ENCODE measurements at places on chromosomes 3 and 15.

DNA sequence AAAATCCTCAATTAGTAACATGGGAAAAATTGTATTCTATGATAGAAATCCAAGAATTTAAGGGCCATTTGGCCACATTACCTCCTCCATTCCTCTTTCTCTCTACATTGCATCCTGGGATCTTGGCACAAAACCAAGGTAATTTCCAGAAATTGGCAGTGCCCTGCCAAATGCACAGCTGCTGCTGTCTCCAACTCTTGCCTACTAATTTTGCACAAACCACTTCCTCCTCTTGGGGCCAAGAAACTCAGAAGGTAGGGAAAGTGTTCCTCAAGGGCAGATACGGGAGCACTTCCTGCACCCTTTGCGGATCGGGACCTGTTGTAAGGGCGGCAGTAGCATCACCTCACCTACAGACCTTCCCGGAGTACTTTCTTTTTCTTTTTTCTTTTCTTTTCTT lies 57.8 kb downstream of the MAP3K13 start:
- DNase-seq, result no peak

DNA sequence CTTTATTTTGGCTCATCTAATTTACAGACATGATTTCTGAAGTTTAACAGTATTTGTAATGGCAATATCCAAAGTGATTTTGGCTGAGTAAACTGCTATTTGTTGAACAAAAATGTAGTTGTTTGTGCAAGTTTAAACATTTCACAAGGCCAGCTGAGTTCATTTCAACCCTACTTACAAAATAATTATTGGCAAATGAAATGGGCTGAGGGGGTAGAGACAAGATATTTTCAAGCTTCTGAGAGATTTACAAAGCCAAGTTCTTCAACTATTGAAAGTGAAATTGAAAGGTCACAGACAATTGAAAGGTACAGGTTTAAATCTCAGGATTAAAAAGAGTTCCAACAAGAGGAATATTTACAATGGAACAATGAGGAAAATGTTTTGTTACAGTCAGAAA lies 77.1 kb downstream of the DUT start:
- DNase-seq, result no peak

GRCh38 chr3:38690185-38690584 lies 40.7 kb upstream of the SCN5A start:
- DNase-seq, result no peak

GRCh38 chr15:101242160-101242998 lies 9.5 kb downstream of the CHSY1 start:
- DNase-seq, result peak; percentile 48

DNA sequence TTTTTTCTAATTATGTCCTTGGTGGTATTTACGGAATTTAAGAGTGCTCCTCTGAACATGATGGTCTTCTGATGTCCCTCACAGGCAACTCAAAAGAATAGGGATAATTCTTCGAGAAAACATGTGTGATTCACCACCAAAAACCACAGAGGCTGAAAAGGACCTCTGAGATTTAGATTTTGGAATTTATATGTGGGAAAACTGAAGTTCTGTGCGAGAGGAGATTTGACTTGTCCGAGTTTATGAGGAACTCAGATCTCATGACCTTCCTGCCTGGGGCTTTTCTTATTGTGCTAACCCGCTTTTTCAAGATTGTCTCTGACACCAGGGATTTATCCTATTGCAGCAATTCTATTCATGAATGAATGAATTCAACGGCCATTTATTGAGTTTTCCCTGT lies 142.4 kb downstream of the FAM43A start:
- DNase-seq, result no peak

DNA sequence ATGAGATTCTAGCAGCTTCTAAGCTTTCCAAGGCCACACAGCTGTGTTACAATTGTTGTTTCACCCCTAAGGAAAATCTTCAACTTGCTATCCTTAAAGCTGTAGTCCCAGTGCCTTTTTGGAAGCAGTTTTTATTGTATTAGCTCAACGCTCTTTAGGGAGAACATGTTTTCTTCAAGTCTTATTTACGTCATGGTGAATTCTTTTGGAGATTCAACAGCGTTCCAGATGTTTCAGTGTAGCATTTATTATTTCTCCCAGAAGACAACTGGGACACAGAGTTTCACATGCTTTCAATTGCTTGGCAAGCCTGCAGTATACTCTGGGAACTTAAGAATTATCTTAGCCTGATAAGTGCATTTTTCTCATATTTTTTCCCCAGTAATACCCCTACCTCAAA lies 888.3 kb downstream of the PLOD2 start:
- no peak for DNase-seq

- DNase-seq, result no peak
Measured at GRCh38 chr15:43230640-43231115, 9.9 kb upstream of the EPB42 start.

DNA sequence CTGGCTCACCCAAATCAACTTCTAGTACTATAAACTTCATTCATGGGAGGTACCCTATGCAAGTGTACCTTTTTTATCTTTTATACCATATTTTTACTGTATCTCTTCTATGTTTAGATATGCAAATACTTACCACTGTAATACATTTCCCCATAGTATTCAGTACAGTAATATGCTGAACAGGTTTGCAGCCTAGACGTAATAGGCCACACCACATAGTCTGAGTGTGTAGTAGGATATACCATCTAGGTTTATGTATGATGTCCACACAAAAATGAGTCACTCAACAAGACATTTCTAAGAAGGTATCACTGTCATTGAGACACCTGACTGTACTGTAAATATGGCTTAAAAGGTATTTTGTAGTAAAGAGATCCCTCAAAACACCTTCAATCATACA lies 124.7 kb downstream of the PLOD2 start:
- DNase-seq, result no peak

DNA sequence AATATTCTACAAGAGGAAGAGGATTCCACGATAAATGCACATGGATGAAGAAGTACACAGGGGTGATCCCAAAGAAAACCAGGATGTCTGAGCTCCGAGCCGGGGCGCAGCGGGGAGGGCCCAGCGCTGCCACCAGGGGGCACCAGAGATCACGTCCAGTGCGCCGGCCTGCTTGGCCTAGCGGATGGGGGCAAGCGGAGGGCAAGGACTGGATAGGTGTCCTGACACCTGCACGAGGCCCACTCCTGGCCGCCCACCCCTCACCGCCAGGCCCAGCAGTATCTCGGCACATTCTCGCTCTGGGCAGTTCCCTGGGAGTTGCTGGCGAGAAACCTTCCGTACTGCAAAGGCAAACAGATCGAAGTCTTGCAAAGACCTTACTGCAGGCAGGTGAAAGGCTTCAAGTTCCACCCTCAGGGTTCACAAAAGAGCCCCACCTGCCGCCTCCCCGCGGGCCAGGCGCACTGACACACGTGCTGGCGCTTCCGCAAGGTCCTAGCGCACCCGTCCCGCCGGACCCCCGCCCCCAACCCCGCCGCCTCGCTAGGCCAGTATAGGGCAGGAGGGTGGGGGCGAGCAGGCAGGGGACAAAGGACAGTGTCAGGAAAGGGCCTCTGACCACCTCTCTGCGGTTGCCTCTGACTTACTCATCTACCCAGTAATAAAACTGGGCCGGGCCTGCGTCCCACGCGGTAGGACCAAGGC lies 3.3 kb downstream of the ANKRD63 start:
- peak; percentile 87 for DNase-seq

- DNase-seq, result peak; percentile 90
Measured at GRCh38 chr3:15427182-15427880, at the start of the genes EAF1 and METTL6. EAF1 (plus strand) TSS chr3:15427598; CDS start chr3:15427780, 182 bp downstream. METTL6 (minus strand) TSS chr3:15427544; CDS start chr3:15426511, 1,033 bp downstream.

GRCh38 chr3:144282313-144282712 lies 310.7 kb downstream of the DIPK2A start:
- no peak for DNase-seq

DNA sequence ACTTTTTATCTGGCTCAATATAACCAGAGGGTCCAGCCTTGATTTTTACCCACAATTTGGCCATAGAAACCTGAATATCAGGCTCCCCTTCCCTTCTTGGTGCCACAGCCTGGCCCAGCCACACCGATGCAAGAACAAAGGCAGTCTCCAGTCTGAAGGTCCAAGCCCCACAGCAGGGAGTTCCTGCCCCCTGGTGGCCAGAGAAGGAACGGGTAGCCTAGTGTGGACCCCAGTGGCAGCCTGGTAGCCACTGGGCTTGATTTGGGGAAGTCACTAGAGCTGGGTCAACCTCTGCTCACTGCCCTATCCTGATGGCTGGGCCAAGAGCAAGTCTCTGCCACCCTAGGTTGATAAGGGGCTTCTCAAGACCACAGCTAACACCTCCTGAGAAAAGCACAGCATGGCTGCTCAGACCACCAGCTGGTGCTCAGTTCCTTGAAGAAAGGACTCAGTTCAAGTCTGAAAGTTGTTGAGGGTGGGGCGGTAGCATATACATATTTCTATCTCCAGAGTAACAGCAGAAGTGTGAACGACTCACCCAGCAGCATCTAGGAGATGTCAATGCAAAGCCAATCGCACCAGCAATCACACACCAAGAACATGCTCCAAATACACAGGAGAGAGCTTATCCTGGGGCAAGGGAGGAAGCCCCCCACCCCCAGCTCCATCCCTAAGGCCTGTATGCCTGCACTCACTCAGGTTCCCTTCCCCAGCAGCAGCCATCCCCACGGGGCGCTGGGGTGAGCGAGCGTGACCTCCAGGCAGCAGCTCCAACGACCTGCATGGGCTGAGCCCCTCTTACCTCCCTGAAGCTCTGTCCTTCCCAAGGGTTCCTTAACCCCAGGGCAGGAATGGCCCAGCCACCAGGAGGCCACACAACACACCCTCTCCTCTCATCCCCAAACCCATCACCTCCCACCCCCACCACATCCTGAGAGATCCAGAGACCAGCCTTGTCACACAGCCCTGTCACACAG lies 7.6 kb downstream of the PFKFB4 start:
- DNase-seq, result peak; percentile 88

- DNase-seq, result no peak
Measured at GRCh38 chr3:71672340-71672739, 52.9 kb downstream of the EIF4E3 start.

- DNase-seq, result no peak
Measured at GRCh38 chr3:123803521-123803920, 80.6 kb downstream of the MYLK start.

GRCh38 chr3:59451800-59452746 lies 402.2 kb upstream of the CFAP20DC start:
- no peak for DNase-seq

- DNase-seq, result no peak
Measured at GRCh38 chr3:181692311-181693145, 19.2 kb upstream of the SOX2 start.

DNA sequence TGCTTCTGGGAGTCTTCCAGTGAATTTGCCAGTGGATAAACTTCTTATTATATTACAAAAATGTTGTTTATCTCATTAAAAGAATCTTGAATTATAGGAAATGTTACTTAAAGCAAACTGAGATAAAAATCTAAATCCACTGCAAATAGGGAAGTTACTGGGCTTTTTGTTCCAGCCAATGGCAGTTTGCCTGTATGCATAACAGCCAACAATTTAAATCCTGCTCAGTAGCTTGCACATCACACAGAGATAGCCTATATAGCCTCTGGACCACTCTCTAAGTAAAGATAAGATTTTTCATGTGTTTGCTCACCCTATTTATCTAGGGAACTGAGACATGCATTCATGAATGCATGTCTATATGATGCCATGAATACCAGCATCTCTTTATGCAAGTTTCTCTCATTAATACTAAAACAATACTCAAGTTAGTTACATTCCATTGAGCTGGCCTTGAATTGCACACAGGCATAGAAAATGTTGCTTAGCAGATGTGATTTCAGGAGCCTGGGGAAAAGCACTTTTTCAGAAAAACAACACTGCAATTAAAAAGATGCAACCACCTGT lies 92.1 kb upstream of the GPR149 start:
- DNase-seq, result no peak

GRCh38 chr3:115194476-115194875 lies 47.4 kb upstream of the ZBTB20 start:
- no peak for DNase-seq

- peak; percentile 27 for DNase-seq
Measured at GRCh38 chr15:90620379-90621067, 90.8 kb downstream of the CRTC3 start.

- DNase-seq, result no peak
Measured at GRCh38 chr3:89565098-89565497, 457.7 kb downstream of the EPHA3 start.

GRCh38 chr15:76935620-76936019 lies 4.1 kb downstream of the RCN2 start:
- DNase-seq, result no peak

DNA sequence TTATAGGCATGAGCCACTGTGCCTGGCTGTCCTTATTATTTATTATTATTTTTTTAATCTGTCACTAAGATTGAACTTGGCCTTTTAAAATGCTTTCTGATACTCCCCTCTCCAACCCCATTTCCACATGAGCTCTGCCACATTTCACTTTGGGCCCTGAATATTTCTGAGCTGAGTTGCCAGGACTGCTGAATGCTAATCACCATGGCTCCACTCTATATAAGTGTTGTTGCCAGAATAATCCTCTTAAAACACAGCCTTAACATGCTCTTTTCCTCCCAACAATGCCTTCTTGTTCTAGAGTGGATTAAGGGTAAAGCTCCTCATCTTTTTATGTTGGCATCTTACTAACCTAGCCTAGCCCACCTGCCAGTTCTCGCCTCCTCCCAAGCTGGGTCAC lies 124.4 kb downstream of the PDZRN3 start:
- DNase-seq, result no peak

GRCh38 chr3:168933614-168934013 lies 729.9 kb downstream of the MECOM start:
- no peak for DNase-seq

DNA sequence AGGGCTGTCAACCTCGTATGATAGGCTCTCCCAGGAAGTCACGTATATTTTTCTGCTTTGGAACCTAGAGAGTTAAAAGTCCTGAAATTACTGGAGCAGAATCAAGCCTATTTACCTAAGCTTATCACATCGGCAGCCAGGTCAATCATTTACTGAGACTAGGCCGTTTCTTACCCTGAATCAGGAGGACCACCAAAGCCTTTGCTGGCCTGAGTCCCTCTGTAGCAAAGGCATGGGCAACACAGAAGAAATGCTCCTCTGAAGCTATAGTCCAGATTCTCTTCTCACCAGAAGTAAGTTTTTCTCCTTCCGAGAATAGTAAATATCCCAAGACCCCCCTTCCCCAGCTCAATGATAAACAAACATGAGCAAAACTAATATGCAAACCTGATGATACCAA lies 125.9 kb upstream of the PHLDB2 start:
- DNase-seq, result no peak

GRCh38 chr3:145557405-145557804 lies 603.6 kb downstream of the PLOD2 start:
- DNase-seq, result no peak

Data from stimulated activated naive CD8-positive, alpha-beta T cell treated with anti-CD3 and anti-CD28 coated beads, Interleukin-15, Interleukin-2, amounts not matched to agents 100 U/mL and 50 U/mL, for 24 hours (primary cell).